ENCODE measurements at places on chromosomes 16 and 17.

- DNase-seq = no peak
- H3K36me3 ChIP-seq = no peaks in the 10 kb centered on the region
- H3K27ac ChIP-seq = no peak overlapping the region
- no peaks in the 10 kb centered on the region for H3K4me1 ChIP-seq
Measured at GRCh38 chr17:76147211-76148014, 6.4 kb upstream of the FOXJ1 start.

GRCh38 chr16:48330189-48330840 lies 54.9 kb downstream of the SIAH1 start:
- no peaks in the 10 kb centered on the region for H3K27me3 ChIP-seq
- H3K27ac ChIP-seq = no peak overlapping the region
- H3K4me1 ChIP-seq = no peaks in the 10 kb centered on the region
- DNase-seq = no peak
- H3K36me3 ChIP-seq = peaks cover 6% of the 10 kb centered on the region

GRCh38 chr17:7577327-7578199 lies 1.9 kb upstream of the CD68 start:
- no peaks in the 10 kb centered on the region for H3K27me3 ChIP-seq
- DNase-seq = no peak
- H3K27ac ChIP-seq = no peak overlapping the region
- peaks cover 63% of the 10 kb centered on the region for H3K4me1 ChIP-seq

GRCh38 chr17:82461827-82462524 lies 3.4 kb downstream of the NARF start:
- H3K4me1 ChIP-seq = peaks cover 18% of the 10 kb centered on the region
- no peak overlapping the region for H3K27ac ChIP-seq
- no peak overlapping the region for H3K4me3 ChIP-seq
- no peaks in the 10 kb centered on the region for H3K27me3 ChIP-seq
- peaks cover 13% of the 10 kb centered on the region for H3K36me3 ChIP-seq
- DNase-seq = no peak

DNA sequence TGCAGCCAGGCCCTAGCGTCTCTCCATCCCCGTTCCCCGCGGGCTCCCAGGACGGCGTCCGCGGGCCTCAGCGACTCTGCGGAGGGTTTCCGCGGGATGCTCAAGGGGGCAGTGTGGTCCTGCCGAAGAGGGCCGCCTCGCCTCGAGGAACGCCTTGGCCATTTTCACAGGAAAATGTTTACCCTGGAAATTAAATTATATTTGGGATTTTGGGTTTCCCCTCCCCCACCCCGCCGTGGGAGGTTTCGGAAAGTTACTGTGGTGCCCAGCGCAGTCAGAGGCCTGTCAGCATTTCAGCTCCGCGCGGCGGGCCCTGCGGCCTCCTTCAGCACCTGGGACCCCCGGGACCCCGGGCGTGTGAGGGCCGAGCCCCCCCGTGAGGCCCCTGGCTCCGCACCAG lies 94.5 kb downstream of the PCTP start:
- no peak overlapping the region for H3K27ac ChIP-seq
- peaks cover 15% of the 10 kb centered on the region for H3K4me1 ChIP-seq
- no peak for DNase-seq

DNA sequence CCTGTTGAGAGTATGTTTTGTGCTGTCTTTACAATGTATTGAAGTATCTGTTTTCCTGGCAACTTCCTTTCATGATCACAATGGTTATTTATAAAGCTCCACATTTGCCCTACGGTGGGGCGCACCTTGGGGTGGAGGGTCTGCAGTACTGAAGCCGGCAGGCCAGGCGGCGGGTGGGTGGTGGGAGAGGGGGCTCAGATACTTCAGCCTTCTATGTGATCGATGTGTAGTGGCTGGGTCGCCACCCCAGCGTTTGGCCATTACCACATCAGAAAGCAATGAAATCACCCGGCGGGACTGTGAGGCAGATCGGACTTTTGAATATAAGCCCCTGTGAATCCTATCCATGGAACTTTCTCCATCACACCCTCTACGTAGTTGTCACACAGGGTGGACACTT lies 196.6 kb downstream of the FOXL1 start:
- no peak overlapping the region for H3K27ac ChIP-seq
- H3K27me3 ChIP-seq = no peaks in the 10 kb centered on the region
- DNase-seq = no peak
- H3K36me3 ChIP-seq = no peaks in the 10 kb centered on the region
- no peak overlapping the region for H3K4me3 ChIP-seq
- H3K4me1 ChIP-seq = no peaks in the 10 kb centered on the region

DNA sequence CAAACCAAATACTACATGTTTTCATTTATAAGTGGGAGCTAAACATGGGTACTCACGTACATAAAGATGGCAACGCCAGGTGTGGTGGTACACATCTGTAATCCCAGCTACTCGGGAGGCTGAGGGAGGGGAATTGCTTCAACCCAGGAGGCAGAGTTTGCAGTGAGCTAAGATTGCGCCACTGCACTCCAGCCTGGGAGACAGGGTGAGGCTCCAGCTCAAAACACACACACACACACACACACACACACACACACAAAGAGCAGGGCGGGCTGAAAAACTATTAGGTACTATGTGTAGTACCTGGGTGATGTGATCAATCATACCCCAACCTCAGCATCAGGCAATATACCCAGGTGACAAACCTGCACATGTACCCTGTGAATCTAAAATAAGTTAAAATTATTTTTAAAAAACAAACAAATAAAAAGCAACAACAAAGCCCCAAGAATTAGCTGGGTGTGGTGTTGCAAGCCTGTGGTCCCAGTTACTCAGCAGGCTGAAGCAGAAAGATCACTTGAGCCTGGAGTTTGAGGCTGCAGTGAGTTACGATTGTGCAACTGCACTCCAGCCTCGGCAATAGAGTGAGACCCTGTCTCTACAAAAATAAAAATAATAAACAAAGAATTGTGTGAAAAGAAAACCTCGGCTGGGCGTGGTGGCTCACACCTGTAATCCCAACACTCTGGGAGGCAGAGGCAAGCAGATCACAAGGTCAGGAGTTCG lies 11.9 kb upstream of the FAAP100 start:
- no peaks in the 10 kb centered on the region for H3K27me3 ChIP-seq
- DNase-seq = no peak
- H3K4me1 ChIP-seq = peaks cover 15% of the 10 kb centered on the region
- H3K4me3 ChIP-seq = no peak overlapping the region
- no peak overlapping the region for H3K27ac ChIP-seq
- peaks cover 13% of the 10 kb centered on the region for H3K36me3 ChIP-seq

- no peak overlapping the region for H3K4me3 ChIP-seq
- no peaks in the 10 kb centered on the region for H3K27me3 ChIP-seq
- H3K36me3 ChIP-seq = no peaks in the 10 kb centered on the region
- no peak for DNase-seq
- H3K27ac ChIP-seq = no peak overlapping the region
Measured at GRCh38 chr16:18950469-18951185, 24.4 kb upstream of the SMG1 start.

DNA sequence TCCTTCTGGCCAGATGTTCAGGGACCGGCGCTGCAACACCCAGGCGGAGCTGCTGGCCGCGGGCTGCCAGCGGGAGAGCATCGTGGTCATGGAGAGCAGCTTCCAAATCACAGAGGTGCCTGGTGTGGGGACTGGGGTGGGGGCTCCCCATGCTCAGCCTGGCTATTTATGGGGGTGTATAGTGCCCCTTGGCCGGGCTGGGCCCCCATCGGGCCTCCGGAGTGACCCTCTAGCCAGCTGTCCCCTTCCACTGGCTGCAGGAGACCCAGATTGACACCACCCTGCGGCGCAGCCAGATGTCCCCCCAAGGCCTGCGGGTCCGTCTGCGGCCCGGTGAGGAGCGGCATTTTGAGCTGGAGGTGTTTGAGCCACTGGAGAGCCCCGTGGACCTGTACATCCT lies 6.1 kb downstream of the ITGB4 start:
- no peaks in the 10 kb centered on the region for H3K4me1 ChIP-seq
- no peak overlapping the region for H3K27ac ChIP-seq
- H3K36me3 ChIP-seq = no peaks in the 10 kb centered on the region
- H3K27me3 ChIP-seq = no peaks in the 10 kb centered on the region
- no peak for DNase-seq
- H3K4me3 ChIP-seq = no peak overlapping the region

GRCh38 chr17:1640329-1641064 lies 5.0 kb downstream of the SCARF1 start:
- no peak overlapping the region for H3K27ac ChIP-seq
- no peaks in the 10 kb centered on the region for H3K27me3 ChIP-seq
- no peak for DNase-seq
- no peak overlapping the region for H3K4me3 ChIP-seq
- no peaks in the 10 kb centered on the region for H3K36me3 ChIP-seq

- no peak overlapping the region for H3K27ac ChIP-seq
- H3K4me3 ChIP-seq = no peak overlapping the region
- H3K4me1 ChIP-seq = no peaks in the 10 kb centered on the region
- H3K36me3 ChIP-seq = no peaks in the 10 kb centered on the region
- DNase-seq = no peak
Measured at GRCh38 chr17:71878998-71879397, 241.8 kb upstream of the SOX9 start.

GRCh38 chr17:14389681-14390080 lies 88.8 kb downstream of the HS3ST3B1 start:
- no peak overlapping the region for H3K27ac ChIP-seq
- H3K4me3 ChIP-seq = no peak overlapping the region
- no peak for DNase-seq
- H3K4me1 ChIP-seq = no peaks in the 10 kb centered on the region

DNA sequence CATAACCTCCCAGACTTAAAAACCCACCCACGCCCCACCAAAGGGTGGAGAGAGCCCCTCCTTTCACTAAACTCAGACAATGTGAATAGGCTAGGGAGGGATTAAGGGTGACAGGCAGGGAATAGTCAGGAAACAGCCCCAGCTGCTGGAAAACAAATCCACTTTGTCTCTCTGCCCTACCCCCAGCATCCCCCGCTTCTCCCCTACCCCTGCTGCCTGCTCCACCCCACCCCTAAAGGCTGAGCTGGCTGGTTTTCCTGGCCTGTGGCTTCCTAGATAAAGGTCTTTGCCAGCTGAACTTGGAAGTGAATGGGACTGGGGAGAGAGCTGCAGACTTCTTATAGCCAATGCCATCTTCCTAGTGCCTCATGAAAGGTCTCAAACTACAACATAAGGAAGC lies 15.0 kb downstream of the CAVIN1 start:
- H3K4me3 ChIP-seq = no peak overlapping the region
- DNase-seq = no peak
- H3K36me3 ChIP-seq = no peaks in the 10 kb centered on the region

DNA sequence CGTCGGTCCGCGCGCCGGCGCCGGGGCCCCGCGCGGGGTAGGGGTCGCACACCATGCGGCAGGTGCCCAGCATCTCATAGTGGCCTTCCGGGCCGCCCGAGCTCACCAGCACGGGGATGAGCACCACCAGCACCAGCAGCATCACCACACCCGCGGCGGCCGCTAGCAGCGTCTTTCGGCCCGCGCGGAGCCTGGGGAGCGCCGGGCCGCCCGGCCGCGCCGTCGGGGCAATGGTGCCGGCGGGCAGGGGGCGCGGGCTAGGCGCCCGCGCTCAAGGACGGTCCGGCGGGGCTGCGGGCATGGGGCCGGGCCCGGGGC lies 237 bp downstream of the C1QL1 start:
- no peak for DNase-seq
- peaks cover 23% of the 10 kb centered on the region for H3K4me1 ChIP-seq
- H3K27me3 ChIP-seq = no peaks in the 10 kb centered on the region
- no peak overlapping the region for H3K4me3 ChIP-seq

DNA sequence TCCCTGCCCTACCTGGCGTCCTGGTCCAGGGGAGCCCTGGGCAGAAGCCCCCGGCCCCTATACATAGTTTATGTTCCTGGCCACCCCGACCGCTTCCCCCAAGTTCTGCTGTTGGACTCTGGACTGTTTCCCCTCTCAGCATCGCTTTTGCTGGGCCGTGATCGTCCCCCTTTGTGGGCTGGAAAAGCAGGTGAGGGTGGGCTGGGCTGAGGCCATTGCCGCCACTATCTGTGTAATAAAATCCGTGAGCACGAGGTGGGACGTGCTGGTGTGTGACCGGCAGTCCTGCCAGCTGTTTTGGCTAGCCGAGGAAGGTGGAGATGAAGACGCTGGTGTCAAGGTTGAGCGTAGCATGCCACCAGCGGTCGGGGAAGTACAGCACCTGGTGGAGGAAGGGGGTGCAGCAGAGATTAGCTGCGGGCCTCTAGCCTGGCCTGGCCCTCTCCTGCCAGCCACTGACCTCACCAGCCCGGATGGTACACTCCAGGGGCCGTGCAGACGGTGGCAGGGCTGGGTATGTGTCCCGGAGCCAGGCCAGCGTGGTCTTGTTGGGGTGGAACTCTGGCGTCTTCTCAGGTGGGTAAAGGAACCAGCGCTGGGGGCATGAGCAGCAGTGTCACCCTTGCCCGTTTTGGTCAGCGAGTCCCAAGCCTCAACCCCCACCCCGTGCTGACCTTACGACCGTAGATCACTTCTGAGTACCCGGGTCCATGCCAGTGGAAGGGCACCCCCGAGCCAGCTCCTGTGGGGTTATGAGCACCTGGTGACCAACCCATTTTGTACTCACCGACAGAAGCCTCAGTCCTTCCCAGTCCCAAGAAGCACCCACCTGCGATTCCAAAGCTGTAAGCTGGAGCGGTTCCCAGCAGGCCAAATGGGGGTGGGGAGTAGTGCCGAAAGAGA lies 1.4 kb downstream of the JMJD8 start:
- DNase-seq = no peak
- peaks cover 30% of the 10 kb centered on the region for H3K4me1 ChIP-seq
- no peaks in the 10 kb centered on the region for H3K27me3 ChIP-seq
